NCI-H1105 (cell line): ENCODE measurements at places on chromosomes 1 and 21.

GRCh38 chr1:228047183-228047466, 35.4 kb upstream of the ARF1 start:
- DNase-seq: no peak

- no peak for DNase-seq
Measured at GRCh38 chr1:223856386-223856785, 10.6 kb upstream of the TP53BP2 start.

- no peak for DNase-seq
Measured at GRCh38 chr1:231827337-231828105, 200.9 kb downstream of the DISC1 start.

GRCh38 chr1:11919621-11920020, 6.6 kb downstream of the KIAA2013 start:
- no peak for DNase-seq

- no peak for DNase-seq
Measured at GRCh38 chr1:2606396-2606880, 19.9 kb downstream of the PRXL2B start.

DNA sequence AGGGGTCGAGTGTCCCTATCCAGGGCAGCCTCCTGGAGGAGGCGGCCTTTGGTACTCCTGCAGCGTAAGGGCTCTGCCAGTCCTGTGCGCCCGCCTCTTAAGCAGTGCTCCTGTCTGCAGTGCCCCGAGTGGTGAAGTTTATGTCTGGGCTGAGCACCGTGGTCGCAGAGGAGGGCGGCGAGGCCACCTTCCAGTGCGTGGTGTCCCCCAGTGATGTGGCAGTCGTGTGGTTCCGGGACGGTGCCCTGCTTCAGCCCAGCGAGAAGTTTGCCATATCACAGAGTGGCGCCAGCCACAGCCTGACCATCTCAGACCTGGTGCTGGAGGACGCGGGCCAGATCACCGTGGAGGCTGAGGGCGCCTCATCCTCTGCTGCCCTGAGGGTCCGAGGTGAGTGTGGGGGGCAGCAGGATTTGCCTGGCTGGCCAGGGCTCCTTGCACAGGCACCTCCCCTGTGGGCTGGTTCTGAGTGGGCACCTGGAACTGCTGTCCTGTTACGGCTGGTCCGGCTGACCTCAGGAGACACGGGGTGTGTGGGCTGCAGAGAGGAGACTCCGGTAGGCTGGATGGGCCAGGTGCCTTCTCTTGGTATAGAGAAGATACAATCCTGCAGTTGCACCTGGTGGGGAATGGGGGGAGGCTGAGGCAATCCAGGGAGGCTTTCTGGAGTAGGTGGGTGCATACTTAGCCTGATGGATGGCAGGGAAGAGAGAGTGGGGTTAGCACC, 66.8 kb downstream of the OBSCN start:
- no peak for DNase-seq

GRCh38 chr21:35909456-35910223, 150.7 kb downstream of the SETD4 start:
- no peak for DNase-seq

DNA sequence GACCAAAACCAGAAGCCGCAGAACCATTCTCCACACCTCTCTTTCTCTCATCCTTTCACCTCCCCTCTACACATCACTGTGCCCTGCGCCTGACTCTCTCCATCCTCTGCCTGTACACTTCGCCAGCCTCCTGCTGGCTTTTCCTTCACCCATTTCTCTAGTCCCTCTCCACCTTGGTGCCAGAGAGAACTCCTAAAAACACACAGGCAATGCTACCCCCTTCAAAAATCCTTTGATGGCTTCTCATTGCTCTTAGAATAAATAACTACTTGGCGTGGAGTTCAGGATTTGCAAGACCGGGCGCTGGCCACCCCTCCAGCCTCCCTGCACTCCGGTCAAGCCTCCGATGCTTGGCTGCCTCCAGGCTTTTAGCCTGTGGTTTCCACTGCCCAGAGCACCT, 8.6 kb downstream of the CRABP2 start:
- DNase-seq: no peak

- DNase-seq: no peak
Measured at GRCh38 chr1:221279146-221279545, 399.9 kb downstream of the HLX start.

GRCh38 chr1:20183035-20183434, 2.9 kb upstream of the UBXN10 start:
- DNase-seq: no peak

DNA sequence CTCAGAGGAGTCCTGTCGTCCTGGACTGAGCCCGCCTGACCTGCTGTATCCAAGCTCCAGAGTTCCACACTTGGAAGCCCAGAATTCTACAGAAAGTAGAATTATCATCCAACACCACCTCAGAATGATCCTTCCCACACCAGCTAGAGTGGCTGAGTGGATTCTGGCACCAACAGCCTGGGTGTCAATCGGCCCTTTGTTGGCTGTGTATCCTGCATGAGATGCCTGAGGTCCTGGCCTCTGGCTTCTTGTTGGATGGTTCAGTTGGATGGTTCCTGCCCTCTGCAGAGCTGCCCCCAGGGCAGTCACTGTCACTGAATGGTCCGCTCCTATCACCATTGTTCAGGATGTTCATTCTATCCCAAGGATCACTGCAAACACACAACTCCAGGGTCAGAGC, 49.8 kb downstream of the PGBD5 start:
- no peak for DNase-seq

GRCh38 chr1:167127661-167128060, 33.8 kb downstream of the STYXL2 start:
- no peak for DNase-seq

DNA sequence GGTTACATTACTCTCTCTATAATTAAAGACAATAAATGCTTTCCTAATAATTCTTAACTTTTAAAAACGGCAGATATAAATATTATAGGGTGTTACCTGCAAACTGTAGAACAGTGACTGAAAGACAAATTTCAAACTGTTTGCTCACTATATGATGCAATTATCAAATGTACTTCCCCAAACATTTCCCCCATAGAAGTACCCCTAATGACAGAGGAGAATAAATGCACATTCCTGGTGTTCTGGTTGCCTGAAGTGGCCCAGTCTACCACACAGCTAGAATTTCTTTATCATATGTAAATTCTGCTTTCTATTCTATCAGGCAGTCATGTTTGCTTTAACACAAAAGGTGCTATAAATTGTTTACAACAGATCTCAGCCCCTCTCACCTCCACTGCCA, 70.4 kb downstream of the VAV3 start:
- DNase-seq: no peak

DNA sequence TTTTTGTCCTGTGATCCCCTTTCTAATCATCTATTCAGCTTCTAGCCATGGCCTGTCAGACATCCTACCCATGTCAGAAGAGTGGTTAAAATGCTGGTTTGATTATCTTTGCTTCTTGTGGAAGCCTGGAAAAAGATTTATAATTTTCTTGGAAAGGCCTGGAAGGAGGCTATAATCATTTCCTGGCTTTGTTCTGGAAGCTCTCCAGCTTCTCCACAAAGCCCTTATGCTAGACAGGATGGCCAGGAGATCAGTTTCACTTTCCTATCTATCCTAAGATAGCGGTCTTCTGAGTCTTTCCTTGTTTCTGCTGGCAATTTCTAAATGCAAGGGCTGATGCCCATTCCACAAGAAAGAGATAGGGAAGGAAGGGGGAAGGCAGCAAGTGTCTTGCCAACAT, 90.9 kb upstream of the SLC44A3 start:
- no peak for DNase-seq
